ENCODE measurements at places on chromosomes 2 and 18. TPM values are rescaled to one million over a fixed set of nuclear protein-coding genes. Genes with fewer than 3 reads are reported as not detected.

GRCh38 chr2:223477318-223477717 lies 124.8 kb downstream of the SCG2 start:
- no peak for ATAC-seq

DNA sequence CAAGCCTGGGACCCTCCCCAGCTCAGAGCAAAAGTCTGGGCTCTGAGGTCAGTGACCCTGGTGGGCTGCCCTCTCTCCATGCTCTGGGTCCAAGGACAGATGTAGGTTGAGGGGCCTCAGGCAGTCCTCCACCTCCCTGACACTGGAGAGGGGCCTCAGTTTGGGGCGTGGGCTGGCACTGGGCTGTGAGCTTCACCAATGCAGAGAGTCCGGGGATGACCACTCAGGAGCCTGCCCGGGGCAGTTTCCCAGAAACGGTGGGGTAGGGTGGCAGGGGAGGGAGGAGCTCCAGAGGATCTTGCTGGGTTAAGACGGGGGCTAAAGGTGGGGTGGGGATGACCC lies 40.5 kb upstream of the SMAD7 start:
- ATAC-seq: no peak

GRCh38 chr2:230893841-230894781 lies 29.4 kb downstream of the ITM2C start:
- ATAC-seq: peak; percentile 71

Gene ADCY3
- total RNA-seq: 102 TPM

Gene PLA2R1
- not detected for total RNA-seq

Gene AOX1
- 0.95 TPM for total RNA-seq

Gene KIF5C
- 33.1 TPM for total RNA-seq
